Activated CD8-positive, alpha-beta memory T cell treated with anti-CD3 and anti-CD28 coated beads, Interleukin-2, amount 50 U/mL, for 4 hours (primary cell): ENCODE measurements at places on chromosomes 16 and 17.
A peak's percentile ranks its signal among the peaks of the same experiment; 100 is the strongest.

GRCh38 chr17:79557276-79558090, 53.4 kb downstream of the RBFOX3 start:
- no peak for DNase-seq

GRCh38 chr17:32909787-32910369, 18.1 kb upstream of the TMEM98 start:
- DNase-seq = peak; percentile 40

DNA sequence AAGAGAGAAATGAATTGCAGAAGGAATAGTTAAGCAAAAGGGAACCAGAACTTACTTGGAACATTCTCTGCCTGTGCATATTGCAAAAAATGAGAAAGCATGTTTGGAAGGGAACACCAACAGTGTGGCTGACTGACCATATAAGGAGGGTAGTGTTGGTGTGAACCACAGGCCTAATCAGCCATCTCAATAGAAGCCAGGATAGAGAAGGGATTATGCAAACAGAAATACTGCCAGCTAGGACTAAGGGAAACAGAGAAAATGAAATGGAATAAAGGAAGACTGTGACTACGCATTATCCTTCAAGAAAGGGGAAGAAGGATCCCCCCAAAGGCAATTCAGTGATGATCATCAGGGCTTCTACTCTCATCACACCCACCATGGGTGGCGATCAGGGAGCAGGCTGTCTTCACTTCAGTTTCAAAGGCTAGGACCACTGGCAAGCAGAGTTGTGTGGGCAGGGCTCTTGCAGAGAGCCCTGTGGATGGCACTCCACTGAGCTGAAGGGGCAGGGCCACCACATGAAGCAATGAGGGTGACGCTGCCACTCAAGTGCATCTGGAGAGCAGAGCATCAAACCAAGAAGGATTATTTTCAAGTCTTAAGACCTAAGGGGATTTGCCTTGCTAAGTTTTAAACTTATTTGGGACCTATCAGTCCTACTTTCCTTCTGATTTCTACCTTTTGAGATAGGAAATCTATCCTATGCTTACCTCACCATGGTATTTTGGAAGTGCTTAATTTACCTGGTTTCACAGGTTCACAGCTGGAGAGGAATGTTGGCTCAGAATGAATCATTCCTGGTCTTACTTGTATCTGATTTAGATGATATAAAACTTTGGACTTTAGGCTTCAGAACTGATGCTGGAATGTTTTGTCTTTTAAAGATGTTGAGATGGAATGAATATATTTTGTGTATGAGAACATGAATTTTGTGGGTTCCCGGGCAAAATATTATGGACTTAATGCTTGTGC, 140.5 kb downstream of the SSH2 start:
- DNase-seq = no peak

GRCh38 chr17:10327640-10328039, 45.2 kb downstream of the MYH13 start:
- DNase-seq = peak; percentile 61

DNA sequence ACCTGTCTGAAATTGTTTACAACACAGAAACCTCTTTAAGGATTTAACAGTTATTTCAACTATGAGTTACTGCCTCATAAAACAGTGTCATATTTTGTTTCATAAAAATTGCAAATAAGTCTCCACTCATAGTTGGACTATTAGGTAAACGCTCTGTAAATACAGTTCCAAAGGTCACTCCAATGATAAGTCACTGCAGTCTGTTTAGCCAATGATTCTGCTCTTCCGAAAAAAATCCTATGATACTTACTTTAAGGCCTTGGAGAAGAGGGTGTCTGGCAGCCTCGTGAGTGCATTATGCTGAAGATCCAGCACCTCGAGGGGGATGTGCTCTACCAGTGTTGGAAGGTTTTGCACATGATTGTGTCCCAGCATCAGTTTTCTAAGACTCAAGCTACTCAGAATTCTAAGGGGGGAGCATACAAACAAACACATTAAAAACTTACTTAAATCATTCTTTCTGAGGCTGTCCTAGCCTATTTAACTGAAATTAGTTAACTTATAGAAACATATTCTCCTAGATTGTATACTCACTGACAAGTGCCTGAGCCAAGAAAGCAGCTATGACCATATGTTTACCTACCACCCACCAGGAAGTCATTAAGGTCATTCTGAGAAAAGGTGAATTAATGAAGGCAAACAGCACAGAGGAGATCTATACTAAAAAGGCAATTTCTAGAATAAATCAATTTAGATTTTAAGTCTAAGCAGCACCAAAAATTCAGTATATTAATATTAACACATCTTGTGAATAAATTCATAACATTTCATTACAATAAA, 41.1 kb downstream of the MARVELD3 start:
- DNase-seq = no peak

GRCh38 chr17:38324772-38325171, 19.0 kb downstream of the GPR179 start:
- no peak for DNase-seq

GRCh38 chr17:82772026-82772425, 20.2 kb downstream of the TBCD start:
- DNase-seq = no peak

DNA sequence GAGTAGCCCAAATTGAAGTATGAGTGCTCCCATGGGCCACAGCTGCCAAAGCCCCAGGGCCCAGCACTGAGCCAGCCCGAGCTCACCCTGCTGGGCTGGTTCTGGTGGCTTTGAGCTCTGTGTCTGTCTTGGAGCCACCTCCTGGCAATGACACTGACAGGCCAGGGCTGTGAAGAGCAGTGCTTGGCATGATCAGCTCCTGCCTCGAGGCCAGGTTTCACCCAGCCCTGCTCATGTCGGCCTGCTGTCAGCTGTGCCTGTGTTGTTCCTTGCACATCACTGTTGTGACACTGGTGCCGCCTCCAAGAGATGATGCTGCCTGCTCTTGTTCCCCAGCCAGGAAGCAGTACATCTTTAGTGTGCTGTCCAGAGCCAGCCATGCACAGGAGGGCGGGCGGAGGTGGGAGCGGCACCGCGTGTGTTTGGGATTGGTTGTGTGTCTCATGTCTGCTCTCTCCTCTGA, 26.0 kb downstream of the PLD6 start:
- DNase-seq = no peak

GRCh38 chr16:27441276-27441675, 39.3 kb downstream of the IL21R start:
- DNase-seq = peak; percentile 14

DNA sequence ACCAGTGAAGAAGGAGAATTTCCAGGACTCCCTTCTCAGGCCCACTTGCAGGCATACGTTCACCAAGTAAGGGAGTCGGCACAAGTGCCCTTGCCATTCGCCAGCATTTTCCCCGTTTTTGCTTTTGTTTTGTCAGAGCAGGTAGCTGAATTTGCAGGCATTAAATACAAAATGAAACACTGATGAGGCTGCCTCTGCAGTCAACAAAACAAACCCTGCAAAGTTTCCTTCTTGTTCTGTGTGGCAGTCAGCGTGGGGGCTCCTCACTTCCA, 7.8 kb downstream of the GLOD4 start:
- DNase-seq = no peak

DNA sequence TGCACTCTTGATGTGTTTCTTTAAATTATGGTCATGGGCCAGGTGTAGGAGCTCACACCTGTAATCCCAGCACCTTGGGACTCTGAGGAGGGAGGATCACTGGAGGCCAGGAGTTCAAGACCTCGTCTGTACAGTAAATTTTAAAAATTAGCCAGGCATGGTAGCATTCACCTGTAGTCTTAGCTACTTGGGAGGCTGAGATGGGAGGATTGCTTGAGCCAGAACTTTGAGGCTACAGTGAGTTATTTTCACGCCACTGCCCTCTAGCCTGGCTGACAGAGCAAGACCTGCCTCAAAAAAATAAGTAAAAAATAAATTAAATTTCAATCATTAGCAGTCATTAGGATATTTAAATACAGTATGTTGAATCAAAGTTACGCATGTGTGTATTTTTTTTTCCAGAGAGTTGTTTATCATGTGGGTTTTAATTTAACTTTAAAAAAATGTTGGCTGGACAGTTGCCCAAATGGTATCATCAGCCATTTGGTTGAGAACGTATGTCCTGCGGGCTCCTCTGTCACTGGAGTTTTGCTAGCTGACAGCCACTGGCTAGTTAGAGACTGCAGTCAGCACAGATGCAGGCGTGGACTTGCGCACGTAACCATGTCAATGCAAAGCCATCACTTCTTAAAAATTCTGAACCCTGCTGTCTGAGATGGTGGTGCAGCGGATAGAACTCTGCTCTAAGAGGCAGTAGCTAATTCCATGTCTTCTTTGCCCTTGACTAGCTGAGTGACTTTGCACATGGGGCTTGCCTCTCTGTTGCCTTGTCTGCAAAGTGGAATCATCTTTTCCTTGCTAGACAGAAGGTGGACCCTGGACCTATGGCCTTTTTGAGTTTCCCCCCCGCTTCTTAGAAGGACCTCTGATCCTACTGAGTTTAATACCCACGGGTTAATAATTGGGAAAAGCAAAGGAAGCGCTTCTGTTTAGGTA, 40.0 kb downstream of the MAPT start:
- no peak for DNase-seq

GRCh38 chr17:38458521-38458920, 30.3 kb downstream of the ARHGAP23 start:
- no peak for DNase-seq

DNA sequence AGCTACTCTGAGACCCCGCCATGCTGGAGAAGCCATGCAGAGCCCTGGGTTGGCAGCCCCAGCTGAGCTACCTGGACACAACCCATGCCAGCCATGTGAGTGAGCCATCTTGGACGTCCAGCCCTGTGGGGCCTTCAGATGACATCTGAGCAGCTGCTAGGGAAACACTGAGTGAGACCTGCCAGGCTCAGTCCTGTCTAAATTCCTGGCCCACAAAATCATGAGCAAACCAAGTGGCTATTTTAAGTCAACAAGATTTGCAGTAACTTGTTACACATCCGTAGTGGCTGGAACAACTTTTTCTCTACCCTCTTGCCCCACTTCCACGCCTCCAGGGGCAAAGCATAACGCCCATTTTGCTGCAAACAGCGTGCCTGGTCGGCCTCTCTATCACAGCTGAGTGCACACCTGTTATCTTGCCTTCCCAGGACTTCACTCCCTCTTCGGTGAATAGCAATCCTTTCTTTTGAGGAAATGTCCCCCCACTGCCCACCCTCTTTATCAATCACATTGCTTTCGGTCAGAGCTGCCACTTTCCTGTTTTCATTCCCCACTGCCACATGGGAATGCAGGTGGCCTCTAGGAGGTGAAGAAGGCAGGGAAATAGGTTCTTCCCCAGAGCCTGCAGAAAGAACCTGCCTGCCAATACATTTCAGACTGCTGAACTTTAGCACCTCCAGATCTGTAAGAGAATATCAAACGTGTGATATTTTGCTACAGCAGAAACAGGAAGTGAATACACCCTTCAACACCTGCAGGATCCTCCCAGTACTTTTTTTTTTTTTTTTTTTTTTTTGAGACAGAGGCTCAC, 7.4 kb upstream of the SCIMP start:
- no peak for DNase-seq

- DNase-seq = no peak
Observed at GRCh38 chr17:51857052-51857597, 301.4 kb downstream of the CA10 start.

DNA sequence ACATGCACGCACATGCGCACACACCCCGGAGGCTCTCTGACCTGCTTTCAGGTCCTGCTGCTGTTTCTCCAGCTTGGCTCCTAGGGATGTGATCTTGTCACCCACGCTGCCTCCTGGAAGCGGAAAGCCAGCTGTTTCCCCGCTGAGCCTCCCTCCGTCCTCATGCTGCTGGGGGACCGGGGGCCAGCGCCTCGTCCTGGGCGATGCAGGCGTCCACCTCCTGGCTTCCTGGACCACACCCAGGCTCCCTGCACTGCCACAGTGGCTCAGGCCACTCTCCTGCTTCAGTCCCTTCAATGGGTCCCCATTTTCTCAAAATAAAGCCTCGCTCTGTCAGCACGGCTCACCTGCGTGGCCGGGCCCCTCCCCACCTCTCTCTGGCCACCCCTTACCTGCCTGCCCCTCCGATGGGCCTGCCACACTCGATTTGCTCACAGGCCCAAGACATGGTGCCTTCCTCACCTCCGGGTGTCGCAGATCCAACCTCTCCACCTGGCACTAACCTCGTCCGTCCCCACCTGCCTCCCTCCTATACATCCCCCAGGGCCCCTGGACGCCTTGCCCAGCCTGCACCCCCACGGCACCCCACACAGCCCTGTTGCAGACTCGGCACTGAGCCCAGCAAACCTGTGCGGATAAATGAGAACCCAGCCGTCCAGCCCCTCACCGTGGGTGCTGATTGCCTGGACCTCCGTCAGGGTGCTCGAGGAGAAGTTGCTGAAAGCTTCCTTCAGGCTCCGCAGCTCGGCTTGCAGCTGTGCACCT, 6.6 kb downstream of the ASGR2 start:
- no peak for DNase-seq

- no peak for DNase-seq
Observed at GRCh38 chr17:15398736-15399331, 57.4 kb upstream of the TEKT3 start.

DNA sequence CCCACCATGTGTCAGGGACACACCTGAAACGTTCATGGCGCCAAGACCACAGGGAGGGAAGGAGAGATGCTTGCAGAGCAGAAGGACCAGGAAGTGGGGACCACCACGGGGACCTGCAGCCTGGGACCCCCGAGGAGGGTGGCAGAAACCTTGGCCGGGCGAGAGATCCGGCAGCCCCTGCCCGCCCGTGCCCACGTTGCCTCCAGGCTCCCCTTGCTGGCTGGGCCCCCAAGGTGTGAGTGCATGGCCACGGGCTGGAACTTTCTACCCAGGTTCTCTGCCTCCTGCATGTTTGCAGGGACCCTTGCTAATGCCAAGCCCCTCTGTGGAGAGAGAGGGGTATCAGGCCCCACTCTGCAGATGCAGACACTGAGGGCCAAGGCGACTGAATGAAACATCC, 50.4 kb downstream of the USP22 start:
- no peak for DNase-seq

DNA sequence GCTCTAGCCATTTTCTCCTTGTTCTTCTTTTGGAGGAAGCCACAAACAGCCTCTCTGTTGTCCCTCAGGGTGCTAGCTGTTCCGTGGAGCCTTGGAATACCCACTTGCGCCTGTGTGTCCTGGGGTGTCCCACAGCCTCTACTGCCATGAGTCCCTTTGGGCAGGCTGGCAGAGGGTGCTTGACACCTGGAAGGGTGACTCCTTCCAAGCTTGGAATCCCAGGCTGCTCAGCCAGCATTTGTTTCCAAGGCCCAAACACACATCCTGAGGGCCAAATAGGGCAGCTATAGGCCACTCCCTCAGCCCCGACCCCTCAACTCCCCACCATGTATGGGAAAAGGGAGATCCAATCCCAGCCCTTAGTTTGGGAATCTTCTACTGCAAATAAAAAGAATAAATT, 14.9 kb downstream of the ZNHIT3 start:
- no peak for DNase-seq

GRCh38 chr16:67277999-67278772, 1.1 kb upstream of the PLEKHG4 start:
- no peak for DNase-seq

DNA sequence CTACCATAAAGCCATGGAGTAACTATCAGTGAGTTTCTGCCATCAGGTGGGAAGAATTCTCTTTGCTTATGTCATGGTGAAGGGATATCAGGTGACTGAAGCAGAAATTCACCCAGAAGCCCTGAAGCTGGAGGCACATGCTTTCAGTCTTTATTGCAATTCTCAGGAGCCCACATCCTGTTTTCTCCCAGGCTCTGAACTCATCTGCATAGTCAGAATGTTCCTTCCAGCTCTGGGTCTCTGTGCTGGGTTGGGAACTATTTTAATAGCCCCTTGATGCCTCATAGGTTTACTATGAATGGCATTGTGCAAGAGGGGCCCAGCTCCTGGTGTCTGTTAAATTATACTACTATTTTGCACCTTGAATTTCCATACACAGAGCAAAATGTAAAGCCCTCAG, 198.4 kb upstream of the SOX9 start:
- no peak for DNase-seq

GRCh38 chr16:70676675-70677498, 9.0 kb downstream of the MTSS2 start:
- DNase-seq = no peak
